ENCODE measurements at places on chromosomes 1 and 21. TPM values are rescaled to one million over a fixed set of nuclear protein-coding genes. Genes with fewer than 3 reads are reported as not detected.

DNA sequence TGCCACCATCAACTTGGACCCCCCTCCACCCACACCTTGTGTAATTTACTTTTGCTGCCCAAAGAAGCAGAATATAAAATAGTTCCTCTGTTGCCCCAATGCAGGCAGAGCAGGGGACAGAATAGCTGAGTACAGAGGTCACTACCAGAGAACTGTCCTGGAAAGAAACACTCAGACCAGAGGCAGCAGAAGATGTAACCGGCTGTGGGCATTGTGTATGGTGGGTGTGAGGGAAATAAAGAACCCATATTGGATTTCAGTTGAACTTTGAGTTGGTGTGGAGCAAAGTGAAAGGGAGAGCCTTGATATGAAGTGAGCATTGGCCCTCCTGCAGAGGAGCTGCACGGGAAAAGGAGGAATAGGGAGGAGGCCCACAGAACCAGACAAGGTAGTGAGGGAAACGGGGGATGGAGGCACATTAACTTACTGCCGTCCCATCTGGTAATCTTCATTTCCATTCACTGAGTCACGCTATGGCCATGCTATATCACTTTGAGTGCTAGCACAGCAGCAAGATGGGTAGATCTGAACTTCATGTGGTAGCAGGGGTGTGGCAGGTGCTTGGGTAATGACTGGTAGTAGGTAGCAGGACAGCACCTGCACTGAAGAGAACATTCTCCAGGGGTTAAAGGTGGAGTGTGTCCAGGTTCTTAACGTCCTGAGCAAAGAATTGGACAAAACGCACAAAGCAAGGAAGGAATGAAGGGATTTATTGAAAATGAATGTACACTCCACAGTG lies 56.3 kb upstream of the FBXO28 start:
- no peak for DNase-seq

GRCh38 chr1:153478047-153478691 lies 17.7 kb upstream of the S100A7 start:
- DNase-seq = no peak

The PDPN gene
- 43.5 TPM for polyA plus RNA-seq

The ROR1 gene
- 93.7 TPM for polyA plus RNA-seq

The SELENBP1 gene
- polyA plus RNA-seq = 95.6 TPM
